Right ventricle myocardium superior (tissue), 1 donor: ENCODE measurements at places on chromosomes 7 and 10. TPM values are rescaled to one million over a fixed set of nuclear protein-coding genes. Genes with fewer than 3 reads are reported as not detected.

GRCh38 chr7:77262316-77262715, 62.7 kb upstream of the FGL2 start:
- no peak for DNase-seq

DNA sequence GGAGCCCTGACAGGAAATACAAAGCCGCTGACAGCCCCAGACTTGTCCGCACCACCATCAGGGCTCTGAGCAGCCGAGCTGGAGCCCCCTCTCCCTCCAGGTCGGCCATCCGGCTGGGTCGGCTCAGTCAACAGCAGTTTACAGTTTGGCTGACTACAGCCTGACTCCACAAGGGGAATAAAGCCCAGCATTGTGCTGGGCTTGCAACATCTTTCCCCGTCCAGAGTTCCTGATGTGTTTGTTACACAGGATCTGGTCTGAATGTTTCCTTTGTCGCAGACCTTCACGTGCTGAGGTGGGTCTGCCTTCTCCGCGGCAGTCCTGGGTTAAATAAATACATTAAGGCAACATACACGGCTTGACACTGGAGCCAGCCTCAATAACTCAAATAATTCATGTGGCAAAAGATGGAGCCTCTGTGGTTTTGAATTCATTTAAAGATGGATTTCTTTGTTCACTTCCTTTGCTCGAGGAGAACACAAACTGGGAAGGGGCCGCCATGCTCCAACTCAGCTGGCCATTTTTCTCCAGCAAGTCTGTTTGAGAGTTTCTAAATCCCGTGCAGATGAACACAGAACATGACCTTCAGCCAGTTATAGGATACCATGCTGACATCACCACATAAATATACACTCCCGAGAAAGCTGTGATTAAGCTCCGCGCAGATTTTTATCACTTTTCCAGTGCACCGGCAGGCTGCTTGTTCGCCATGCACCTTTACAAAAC, 192.1 kb downstream of the WDR11 start:
- peak; percentile 52 for DNase-seq

DNA sequence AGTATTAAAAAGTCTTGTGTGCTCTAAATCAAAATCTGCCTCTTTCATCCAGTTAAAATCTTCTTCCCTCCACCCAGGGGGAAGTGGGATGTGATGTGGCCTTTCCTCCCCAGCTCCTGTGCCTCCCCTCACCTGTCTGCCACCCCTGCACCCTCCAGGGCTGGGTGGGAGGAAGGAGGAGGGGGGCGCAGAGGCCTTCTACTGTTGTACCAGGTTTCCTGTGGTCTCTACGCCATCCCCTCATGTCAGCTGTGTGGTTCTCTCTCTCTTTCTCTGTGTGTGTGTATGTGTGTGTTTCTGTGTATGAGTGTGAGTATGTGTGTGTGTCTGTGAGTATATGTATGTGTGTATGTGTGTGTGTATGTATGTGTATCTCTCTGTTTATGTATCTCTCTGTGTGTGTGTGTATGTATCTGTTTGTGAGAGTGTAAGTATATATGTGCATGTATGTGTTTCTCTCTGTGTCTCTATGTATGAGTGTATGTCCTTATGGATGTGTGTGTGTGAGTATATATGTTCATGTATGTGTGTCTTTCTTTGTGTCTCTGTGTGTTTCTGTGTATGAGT, 45.5 kb upstream of the C10orf71 start:
- DNase-seq = no peak

The ACTL6B gene
- total RNA-seq = not detected

GRCh38 chr10:71021402-71021801, 133.0 kb upstream of the PCBD1 start:
- DNase-seq = no peak

The CPA2 gene
- total RNA-seq = not detected

GRCh38 chr7:3260401-3260715, 40.7 kb upstream of the SDK1 start:
- no peak for DNase-seq

GRCh38 chr7:71272509-71273490, 140.9 kb downstream of the GALNT17 start:
- no peak for DNase-seq

DNA sequence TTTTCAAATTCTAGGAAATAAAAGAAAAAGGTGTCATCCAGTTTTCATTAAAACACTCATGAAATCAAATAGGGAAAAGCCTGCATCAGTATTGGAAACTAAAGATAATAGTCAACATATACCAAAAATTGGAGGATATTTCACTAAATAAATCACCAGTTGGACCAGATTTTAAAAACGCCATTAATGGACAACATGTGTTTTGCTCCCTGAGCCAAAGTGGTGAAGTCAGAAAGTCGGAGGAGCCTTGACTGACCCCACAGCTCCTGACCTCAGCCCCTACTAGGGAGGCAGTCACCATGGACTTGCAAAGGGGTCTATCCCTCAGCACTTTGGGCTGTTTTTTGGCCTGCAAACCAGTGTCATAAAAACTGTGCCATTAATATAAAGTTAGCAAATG, 98.3 kb upstream of the SEC61G start:
- DNase-seq = no peak

DNA sequence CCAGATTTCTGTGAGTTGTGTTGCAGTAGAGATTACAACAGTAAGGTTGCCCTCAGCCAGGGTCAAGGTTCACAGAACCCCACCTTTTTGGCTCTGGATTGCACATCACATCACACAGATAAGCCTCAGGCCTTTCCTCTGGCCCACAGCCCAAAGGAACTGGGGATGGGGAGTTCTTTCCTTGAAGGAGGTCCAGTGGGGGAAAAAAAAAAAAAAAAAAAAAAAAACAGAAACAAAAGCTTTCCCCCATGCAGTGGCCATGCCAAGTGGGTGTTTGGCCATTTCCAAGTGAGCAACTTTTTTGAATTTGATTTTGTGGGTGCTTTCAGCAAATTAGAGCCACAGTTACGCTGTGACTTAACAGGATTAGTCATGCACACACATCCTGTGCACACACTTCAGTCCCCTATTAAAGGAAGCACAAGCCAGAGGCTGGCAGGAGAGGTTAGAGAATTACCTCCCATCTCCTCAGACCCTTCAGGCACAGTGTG, 79.3 kb upstream of the NANOS1 start:
- no peak for DNase-seq

- no peak for DNase-seq
These were observed 105.8 kb upstream of the ANK3 start for GRCh38 chr10:60495338-60496055.

DNA sequence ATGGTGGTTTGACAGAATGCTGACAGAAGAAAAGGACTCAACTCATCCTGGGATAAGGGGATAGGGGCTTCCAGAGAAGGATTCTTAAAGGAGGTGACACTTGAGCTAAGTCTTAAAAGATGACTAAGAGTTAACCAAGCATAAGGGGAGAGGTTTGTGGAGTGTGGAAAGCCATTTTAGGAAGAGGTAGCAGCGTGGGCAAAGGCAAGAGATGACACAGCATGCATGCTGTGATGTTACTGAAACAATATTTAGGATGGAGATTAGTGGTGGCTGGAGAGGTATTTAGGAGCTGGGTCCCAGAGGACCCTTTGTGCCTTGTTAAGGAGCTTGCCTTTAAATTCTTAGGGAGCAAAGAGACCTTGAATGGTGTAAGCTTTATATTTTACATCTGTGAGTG, 65.1 kb downstream of the SPAG6 start:
- DNase-seq = no peak

- DNase-seq = peak; percentile 53
These were observed 135.9 kb downstream of the CUX1 start for GRCh38 chr7:101953248-101953819.

DNA sequence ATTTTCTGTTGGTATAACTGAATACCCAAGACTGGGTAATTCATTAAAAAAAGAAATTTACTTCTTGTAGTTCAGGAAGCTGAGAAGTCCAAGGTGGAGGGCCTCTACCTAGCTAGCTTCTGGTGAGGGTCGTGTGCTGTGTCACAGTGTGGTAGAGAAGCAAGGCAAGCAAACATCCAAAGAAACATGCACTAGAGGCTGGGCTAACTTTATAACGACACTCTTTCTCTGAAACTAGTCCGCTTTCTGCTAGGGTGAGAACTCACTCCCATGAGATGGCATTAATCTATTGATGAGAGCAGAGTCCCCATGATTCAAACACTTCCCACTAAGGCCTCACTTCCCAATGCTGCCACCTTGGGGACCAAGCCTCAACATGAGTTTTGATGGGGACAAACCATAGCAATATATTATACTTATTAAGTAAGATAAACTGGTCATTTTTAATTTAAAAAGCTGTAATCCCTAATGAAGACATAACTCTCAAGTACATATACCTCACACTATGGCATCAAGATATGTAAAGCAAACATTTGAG, 50.8 kb downstream of the PHYHIPL start:
- DNase-seq = no peak

DNA sequence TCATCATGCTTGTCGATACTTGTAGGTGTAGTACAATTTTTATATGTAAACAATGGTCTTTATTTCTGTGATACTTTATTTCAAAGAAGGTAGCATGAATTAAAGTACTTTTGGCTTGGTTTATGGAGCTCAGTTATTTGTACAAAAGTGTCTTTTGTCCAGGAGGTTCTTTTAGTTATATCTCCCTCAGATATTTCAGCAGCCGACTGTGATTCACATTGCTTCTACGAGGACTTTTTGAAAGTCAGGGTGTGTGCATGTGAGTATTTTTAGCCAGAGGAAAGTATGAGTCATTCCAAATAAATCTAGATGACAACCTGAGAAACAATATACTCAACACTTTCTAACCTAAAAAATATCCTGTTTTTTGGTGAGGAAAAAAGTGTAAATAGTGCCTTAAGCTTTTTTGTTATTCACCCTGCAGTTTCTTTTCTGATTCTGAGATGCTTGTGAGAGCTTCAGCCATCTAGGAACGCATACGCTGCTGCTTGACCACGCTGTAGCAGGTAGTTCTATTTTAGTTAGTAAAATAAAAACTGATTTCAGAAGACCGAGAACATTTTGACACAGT, 595 bp upstream of the SUN1 start:
- peak; percentile 2 for DNase-seq

DNA sequence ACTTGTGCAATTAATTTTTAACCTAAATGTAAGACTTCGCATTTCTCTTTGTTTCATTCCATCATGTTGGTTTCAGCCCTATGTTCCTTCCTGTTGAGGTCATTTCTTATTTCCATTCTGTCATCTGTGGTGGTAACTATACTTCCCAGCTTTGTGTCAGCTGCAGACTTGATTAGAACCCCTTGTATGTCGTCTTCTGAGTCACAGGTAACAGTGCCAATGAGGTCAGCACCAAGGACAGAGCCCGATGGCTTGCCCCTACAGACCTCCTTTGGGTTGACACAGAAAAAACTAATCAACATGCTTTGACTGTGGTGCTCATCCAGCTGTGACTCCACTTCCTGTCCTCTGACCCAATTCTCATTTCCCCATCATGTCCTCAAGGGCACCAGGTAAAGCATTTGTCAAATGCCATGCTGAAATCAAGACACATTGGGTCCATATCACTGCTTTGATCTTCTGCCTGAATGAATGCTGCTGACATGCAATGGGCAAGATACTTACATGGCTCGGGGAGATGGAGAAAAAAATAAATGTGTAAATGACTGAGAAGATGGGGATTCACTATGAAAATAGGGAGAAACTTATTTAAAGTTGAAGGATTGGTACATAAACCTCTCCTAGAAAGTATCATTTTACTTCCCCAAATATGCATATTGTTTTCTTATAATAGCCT, 25.6 kb upstream of the CRTAC1 start:
- DNase-seq = no peak

GRCh38 chr10:3624367-3624766, 160.6 kb downstream of the KLF6 start:
- no peak for DNase-seq

GRCh38 chr10:80160361-80161320, 28.1 kb downstream of the PLAC9 start:
- DNase-seq = peak; percentile 32
